ENCODE measurements at places on chromosomes 16 and 17.

DNA sequence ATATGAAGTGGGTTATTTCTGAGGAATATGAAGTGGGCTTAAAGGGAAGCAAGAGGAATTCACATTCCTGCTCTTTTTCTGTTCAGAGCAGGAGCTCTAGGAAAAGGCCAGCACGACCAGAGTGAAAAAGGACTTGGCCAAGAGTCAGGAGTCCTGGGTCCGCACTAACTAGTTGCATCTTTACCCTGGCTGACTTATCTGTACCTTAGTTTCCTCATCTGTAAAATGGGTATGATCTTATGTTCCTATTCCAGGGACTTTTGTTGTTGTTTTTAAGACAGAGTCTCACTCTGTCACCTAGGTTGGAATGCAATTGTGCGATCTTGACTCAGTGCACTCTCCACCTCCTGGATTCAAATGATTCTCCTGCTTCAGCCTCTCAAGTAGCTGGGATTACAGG, 52.5 kb downstream of the CNGB1 start:
- DNase-seq: no peak

- DNase-seq: no peak
Observed at GRCh38 chr17:10136258-10136981, 62.0 kb downstream of the GAS7 start.

DNA sequence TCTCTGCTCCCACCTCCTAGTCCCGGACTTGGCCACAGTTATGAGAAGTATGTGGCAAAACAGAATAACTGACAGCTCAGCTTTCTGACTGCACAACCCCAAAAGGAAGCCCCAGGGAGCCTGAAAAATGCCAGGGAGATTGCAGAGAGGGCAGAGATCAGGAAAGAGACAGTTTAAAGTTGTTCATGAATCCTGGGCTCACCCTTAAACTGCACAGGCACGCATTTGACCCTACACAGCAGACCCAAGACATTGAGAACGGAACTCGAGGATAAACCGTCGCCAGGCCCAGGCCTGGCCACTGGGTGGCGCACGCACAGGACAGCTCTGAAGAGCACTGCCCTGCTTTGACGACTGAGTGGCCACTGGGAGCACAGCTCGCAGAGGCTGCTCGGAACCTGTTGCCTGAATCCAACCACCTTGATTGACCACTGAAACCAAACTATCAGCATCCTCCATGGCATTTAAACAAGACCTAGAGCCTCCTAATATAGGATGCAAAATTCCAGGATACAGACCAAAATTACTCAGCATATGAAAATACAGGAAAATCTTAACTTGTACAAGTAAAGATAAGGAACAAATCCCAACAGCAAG, 114.0 kb downstream of the C16orf95 start:
- DNase-seq: peak; percentile 47

DNA sequence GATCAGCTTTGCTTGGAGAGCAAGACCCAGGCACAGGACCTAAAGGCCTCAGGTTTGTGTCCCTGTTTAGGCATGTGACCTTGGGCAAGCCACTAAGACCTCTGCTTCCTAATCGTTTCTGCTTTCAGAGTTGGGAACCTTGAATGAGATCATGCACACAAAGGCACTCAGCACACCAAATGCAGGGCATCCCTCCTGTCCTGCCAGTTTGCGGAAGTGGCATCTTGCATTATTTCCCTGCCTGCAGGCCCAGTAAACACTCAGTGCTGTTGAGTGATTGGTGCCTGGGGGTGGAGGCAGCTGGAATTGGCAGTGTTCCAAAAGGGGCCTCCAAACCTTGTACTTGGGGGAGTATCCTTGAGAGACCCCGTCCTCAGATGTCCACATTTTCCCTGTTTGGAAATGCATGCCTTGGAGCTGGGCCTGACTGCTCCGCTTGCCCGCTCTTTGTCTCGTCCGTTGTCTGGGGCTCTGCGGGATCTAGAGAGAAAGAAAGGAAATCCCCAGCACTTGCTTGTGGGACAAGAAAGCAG, 28.7 kb downstream of the MRM1 start:
- no peak for DNase-seq

DNA sequence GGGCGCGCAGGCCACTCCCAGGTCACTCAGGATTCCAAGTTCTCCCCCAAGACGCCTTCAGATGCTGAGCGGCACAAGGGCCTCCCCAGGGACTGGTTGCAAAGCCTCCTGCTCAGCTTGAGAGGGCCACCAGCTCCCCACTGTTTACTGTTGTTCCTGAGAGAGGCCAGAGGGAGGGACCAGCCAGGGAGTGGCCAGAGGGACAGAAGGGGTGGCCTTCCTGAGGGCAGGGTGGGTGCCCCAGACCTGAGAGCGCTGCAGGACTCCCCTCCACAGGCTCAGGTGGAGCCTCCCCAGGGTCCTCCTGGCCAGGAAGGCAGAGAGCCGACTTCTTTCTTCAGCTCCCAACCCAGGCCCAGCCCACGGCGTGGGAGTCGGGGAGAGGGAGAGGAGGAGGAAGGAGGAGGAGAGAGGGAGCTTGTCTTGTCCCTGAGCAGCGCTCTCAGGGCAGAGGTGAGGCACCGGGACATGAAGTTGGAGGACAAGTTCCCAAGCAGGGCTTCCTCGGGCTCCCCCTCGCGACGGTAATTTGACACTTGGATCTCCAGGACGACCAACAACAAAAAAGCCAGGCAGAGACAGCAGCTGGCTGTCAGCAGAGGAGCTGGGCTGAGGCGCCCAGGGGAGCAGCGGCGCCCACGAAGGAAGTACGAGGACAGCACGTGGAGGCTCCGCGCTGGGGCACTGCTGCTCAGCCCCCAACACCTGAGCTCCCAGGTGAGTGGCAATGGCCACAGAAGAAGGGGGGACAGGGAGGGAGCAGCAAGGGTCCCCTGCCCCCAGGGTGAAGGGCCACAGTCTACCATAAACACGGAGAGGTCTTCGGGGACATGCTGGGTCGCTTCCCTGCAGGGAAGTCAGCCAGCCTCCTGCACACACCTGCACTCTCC, 497 bp downstream of the SMIM5 start:
- peak; percentile 77 for DNase-seq

DNA sequence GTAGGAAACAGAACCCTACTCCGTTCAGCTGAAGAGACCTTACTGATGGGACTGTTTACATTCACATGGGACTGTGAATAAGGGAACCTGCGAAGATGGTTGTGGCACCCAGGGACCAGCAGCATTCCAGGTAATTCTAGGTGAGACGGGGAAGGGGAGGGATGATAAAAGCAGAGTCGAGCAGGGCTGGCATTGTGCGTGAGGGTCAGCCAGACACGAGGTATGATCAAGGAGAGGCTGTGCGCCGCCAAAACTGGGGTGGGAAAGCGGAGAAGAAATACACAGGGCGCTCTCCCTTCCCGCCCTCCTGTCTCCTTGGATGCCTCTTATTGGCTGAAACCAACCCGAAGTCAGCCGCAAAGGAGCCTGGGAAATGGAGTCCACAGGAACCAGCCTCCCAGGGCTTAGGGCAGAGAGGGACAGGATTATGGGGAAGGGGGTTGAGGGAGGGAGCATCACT, 38.4 kb upstream of the CSNK2A2 start:
- DNase-seq: peak; percentile 15

GRCh38 chr16:67528222-67528869, at the start of gene RIPOR1:
Gene RIPOR1 (plus strand): TSS chr16:67528829. CDS start chr16:67538447, 9,618 bp downstream.
- DNase-seq: no peak

DNA sequence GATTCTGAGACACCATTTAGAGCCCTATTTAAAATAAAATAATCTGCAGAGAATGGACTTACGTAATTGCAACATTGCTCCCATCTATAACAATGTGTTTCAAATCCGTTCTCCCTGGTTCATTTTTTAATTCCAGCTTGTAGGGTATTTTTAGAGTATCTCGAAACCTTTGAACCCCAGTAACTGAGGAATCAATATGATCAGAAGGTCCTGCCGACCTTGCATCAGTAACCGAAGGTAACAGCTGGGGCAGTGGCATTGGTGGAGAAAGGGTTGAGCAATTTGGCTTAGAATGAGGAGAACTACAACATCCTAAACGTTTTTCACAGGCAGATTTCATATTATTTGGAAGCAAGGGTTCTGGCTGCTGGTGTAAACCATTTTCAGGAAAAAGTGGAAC, 49.3 kb downstream of the N4BP1 start:
- no peak for DNase-seq

GRCh38 chr17:48060249-48060648, 12.1 kb downstream of the NFE2L1 start:
- DNase-seq: no peak

- DNase-seq: no peak
Observed at GRCh38 chr16:89044418-89045180, 49.1 kb upstream of the ACSF3 start.

DNA sequence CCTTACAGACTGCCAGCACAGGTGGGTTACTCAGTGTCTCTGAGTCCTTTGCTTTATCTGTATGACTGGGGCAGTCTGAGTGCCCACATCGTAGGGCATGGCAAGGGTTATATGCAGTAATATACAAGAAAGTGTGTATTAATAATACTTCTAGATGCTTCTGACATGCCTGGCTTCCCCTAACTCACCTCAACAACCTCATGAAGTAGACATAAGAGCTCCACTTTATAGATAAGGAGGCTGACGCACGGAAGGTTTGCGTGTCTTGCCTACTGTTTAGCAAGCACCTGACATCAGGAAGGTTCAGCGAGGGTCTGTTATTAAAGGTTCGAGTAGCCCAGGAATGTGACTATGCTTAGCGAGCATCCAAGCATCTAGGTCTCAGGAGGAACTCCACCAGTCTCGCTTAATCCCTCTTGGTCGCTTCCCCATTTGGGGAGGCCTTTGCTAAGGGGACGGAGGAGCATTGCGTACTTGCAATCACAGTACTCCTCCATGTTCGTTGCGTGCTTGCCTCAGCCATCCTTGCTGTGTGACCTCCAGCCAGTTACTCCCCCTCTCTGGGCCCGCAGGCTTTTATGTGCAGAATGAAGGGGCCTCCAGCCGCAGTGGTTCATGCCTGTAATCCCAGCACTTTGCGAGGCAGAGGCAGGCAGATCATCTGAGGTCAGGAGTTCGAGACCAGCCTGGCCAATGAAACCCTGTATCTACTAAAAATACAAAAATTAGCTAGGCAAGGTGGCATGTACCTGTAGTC, 1.6 kb downstream of the KCNG4 start:
- DNase-seq: no peak

DNA sequence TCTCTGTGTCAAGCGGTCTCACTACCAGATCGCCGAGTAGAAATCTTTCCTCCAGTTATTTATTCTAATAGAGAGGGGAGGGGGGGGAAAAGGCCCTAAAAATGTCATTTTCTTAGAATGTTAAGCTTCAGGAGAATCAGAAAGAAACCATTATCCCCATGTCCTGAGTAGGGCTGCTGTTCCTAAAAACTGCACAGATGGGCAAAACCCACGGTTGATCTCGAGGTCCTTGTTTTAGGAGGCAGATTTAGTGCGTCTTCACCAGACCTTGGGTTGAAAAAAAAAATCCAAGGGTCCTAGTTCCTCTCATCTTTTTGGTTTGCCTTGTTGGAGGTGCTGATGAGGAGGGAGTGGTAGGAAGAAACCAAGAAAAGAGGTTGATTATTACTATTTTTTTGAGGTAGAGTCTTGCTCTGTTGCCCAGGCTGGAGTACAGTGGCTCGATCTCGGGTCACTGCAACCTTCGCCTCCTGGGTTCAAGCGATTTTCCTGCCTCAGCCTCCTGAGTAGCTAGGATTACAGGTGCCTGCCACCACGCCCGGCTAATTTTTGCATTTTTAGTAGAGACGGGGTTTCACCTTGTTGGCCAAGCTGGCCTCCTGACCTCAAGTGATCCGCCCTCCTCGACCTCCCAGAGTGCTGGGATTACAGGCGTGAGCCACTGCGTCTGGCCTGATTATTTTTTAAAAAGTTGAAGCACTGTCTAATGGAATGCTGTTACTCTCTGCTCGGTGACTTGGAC, 1.4 kb downstream of the CBFB start:
- no peak for DNase-seq

DNA sequence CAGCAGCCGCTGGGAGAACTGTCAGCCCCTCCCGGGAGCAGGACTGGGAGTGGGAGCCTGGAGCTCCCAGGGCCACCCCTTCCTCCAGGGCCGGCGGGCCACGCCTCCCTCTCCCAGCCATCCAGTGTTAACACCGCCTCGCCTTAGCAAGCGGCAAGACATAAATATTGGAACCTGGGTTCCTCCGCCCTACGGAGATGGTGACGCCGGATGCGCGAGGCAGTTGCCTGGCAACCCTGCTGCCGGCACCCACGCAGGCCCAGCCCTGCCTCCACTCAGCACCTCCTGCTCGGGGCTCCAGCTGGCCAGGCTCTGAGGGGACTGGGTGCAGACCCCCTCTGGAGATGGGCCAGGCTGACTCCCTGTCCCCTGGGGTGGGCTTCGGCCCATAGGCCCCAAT, 27.4 kb upstream of the CACNA1H start:
- no peak for DNase-seq

- peak; percentile 67 for DNase-seq
Observed at GRCh38 chr17:20266806-20267458, 200.4 kb downstream of the LGALS9B start.

DNA sequence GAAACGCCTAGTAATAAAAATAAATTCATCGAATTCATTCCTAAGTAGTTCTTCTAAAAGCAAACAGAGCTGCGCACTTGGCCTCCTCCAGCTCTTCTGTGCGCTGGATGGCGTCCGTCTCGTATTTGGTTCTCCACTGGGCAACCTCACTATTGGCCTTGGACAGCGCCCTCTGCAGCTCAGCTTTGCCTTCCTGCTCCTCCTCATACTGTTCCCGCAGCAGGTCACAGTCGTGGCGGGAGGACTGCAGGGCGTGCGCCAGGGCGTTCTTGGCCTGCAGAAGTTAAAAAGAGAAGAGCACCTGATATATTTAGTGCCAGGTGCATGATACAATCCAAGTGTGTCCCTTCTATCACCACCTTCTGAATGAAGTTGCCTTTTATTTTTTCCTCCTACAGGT, 21.8 kb downstream of the MYH3 start:
- no peak for DNase-seq

DNA sequence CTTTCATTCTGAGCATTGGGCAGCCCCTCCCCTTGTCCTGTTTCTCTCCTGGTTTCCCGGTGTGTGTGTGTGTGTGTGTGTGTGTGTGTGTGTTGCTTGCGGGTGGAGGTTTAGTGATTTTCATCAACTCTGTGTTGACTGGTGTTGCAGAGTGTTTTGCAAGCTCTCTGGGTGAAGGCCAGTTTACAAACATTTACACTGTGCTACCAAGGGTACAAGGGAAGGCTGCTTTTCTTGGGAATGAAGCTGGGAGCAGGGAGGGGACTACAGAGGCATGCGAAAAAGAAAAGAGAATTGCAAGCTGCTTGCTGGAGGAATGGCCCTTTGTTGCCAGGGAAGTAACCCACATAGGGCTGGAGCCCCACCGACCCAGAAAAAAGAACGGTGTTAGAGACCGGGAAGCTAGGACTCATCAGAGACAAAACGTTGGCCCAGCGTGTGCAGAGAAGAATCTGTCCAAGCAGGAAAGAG, 29.6 kb downstream of the HS3ST3B1 start:
- DNase-seq: no peak
